ENCODE measurements at places on chromosomes 5 and 9.

- DNase-seq: no peak
These were observed 27.9 kb upstream of the TGFBI start for GRCh38 chr5:136000932-136001331.

DNA sequence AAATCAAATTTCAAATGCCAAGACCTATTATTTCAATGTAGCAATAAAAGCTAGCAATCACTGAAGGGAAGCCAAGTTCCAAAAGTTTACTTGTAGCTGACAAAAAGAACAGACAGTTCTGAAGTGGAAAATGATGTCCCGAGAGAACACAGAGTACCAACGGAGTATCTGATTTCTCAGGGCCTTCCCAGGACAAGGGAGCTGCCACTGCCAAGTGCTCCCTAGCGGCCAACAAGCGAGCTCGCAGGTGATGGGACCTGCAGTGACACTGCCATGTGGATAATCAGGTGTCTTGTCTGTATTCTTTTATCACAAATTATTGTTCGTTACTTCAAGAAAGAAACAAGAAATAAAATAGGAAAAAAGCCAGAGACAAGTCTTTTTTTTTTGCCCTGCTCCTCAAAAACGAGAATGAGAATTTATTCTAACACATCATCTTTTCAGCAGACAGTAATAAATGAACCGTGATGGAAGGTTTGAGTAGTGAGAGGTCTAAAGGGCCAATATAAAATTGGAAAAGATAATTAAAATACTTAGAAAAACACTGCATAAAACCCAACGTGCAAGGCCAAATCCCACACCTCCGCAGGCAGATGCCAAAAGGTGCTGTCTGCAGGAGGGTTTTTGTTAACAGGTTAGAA lies 159.4 kb downstream of the MYO10 start:
- DNase-seq: no peak

GRCh38 chr5:173940269-173940668 lies 48.7 kb upstream of the C5orf47 start:
- no peak for DNase-seq

DNA sequence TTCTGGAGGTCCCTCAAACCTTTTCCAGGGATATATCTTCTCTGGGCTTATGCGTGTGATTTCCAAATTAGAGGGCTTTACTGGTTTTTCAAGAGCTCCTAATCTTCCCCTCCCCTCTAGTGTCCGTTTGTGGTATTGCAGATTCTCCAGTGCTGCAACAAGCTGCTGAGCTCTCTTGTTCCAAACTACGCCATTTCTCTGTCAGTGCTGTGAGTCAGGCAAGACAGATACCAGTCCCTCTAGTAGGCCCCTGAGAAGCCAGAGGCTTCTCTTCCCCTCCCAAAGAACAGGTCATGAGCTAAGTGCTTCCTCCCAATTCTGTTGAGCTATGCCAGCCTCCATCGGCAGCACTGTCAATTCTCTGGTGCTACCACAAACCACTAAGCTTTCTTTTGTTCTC lies 149.5 kb downstream of the FANCC start:
- DNase-seq: no peak

- DNase-seq: no peak
These were observed 556.6 kb upstream of the TUSC1 start for GRCh38 chr9:26234865-26235264.

DNA sequence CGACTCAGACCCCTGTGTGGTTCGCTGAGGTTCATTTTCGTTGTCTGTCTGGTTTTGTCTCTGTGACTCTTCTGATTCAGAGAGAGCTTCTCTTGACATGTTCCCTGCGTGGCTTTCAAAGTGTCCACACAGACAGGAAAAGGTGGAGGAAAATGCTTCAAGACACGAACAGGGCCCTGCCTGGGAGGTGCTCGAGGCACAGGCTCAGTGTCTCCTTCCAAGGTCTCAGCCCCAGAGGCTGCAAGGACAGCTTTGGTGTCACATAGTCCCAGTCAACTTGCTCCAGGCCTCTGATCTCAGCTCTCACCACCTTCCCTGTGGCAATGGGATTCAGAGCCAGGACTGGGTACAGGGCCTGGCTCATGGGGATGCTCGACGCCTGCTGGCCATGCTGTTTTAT lies 51.6 kb upstream of the SARDH start:
- no peak for DNase-seq

DNA sequence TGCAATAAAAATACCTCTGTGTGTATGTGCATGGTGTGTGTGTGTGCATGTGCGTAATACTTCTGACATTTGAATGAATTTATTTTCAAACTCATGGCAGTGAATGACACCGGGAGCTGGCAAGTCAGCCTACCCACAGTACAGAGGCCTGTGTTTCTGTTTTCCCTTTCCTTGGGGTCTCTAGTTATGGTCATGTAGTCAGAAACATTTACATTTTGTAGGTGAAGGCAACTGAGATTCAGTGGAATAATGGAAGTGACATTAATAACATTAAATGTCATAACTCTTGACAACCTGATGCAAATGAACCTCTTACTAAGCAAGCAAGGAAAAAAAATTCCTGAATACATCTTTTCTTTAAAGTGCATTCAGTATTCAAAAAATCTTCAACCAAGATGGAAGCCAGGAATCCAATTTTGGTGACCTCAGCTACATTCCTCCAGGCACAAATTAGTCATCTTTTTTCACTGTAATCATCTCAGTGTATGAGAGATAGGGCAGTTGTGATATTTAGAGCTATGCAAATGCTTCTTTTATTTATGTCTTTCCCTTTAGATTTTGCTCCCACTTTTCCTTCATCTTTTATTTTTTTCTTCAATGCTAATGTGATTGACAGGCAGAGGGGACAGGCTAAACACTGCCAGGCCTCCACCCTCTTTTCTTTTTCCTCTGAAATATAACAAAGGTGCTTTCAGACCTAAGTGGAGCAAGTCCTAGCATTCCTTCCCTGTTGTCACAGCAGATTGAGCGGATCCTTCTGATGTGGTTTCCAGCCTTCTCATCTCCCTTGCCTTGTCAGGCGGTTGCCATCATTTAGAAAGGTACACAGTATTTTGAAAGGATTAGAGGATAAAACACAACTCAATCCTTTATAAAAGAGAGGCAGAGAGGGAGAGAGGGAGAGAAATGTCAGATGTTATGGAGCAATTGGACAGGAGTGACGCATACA lies 569.8 kb upstream of the ADAMTS16 start:
- DNase-seq: no peak

GRCh38 chr9:116020801-116021200 lies 132.8 kb upstream of the PAPPA start:
- no peak for DNase-seq

DNA sequence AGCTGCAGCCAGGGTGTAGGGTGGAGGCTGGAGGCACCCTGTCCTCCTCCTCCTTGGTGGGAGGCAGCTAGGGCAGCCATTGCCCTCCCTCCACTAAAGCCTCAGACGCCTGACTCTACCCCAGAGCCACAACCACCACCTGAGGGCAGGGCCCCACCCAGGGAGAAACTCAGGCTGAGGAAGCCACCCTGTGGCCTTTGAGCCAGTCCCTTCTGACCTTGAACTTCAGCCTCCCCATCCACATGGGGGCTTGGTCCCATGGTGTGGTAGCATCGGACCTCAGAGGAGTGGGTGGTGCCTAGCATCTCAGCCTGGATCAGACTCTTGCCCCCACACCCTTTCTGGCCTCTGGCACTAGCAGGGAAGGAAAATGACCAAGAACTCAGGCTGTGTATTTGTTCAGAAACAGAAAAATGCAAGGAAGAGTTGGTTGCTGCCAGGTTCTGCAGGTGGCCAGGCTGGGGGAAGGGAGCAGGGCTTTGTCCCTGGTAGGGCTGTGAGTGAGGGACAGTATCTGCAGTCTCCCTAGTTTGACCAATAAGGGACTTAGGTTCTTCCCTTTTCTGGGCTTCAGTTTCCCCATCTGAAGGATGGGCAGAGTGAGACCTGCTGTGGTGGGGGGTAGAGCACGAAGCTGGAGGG lies 3.2 kb downstream of the DAB2IP start:
- no peak for DNase-seq

DNA sequence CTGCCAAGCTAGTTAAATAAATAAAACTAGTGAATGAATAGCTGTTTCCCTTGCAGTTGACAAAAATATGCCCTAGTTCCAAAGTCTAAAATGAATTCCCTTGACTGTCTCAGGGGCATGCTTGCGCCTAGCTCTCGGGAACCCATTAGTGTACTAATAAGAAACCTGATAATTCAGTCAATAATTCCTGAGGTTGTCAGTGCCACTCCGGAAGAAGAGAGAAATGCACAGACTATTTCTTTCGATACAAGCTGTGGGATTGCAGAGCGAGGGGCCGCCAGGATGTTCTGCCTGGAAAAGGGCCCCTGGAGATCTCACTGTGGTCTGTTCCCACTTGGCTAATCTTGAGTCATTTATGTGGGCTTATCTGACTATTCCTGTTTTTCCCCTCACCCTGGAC lies 56.4 kb upstream of the LARP1 start:
- no peak for DNase-seq

GRCh38 chr9:130043654-130044623 lies 950 bp upstream of the FNBP1 start:
- DNase-seq: no peak

DNA sequence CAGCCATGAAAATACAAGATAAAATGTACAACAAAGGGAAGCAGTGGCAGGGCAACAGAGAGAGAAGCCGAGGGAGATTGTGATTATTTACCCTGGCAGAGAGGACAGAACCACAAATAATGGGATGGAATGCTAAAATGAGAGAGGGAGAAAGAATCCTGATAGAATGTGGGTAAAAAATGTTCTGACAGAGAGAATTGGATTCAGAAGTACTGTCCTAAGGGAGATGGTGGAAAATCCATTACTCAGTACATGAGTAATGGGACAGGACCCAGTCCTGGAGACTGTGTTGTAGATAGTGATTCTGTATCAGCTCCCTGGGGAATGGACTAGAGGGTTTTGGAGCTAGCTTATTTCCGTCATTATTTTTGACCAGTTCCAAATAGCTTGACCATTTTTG lies 831.5 kb downstream of the MAT2B start:
- no peak for DNase-seq

- DNase-seq: no peak
These were observed 106.0 kb downstream of the SMARCA2 start for GRCh38 chr9:2120926-2121689.

DNA sequence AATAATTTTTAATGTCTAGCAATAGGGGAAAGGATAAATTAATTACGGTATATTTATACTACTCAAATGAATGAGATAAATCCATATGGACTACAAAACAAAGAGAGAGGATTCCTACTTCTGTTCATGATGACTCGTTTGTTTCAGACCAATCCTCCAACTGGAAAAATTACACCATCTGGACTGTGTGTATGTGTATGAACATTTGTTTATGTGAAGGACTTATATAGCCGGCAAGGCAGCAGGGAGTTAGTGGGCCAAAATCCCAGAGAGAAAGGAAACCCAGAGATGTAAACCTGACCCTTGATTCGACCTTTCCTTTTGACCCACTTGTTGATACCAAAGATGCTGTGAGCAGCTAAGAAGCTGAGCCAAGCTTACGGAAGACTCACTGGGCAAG lies 20.1 kb downstream of the PDE6A start:
- no peak for DNase-seq

DNA sequence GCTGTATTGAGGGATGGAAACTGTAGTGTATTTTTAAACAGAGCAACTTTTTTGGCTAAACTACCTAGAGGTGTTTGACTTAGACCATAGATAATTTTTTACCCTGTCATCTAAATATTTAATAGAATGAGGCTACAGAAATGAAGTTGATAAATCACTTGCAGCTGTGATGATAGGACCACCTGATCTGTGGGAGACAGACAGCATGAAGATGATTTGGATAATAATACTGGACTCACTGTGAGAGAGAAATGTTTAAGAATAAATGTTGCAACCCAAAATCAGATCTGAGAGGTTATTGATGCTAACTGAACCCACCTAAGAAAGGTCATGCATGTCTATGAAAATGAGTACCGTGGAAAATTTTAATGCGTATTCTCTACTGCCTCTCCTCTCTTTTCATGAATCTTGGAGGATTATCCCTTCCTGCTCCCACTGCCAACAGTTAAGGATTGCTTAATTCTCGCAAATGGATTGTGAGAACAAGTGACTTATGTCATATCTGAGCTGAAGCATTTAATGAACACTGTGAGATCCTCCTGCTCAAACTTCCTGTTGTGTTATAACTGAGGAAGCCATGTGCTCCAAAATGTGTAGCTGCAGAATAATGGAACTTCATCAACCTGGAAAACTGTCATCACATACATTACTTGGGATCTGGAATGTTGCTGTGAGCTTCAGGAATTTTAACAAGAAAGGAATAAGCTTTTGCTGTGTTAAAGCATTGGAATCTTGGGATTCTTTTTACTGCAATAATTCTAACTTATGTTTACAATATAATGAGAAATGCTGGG lies 617.9 kb upstream of the CDH18 start:
- DNase-seq: no peak

- DNase-seq: no peak
These were observed 415.8 kb upstream of the PIK3R1 start for GRCh38 chr5:67799732-67800234.

- no peak for DNase-seq
These were observed 29.5 kb downstream of the C5orf15 start for GRCh38 chr5:133938929-133939328.

- DNase-seq: no peak
These were observed 66.3 kb upstream of the FANCC start for GRCh38 chr9:95383845-95384244.

DNA sequence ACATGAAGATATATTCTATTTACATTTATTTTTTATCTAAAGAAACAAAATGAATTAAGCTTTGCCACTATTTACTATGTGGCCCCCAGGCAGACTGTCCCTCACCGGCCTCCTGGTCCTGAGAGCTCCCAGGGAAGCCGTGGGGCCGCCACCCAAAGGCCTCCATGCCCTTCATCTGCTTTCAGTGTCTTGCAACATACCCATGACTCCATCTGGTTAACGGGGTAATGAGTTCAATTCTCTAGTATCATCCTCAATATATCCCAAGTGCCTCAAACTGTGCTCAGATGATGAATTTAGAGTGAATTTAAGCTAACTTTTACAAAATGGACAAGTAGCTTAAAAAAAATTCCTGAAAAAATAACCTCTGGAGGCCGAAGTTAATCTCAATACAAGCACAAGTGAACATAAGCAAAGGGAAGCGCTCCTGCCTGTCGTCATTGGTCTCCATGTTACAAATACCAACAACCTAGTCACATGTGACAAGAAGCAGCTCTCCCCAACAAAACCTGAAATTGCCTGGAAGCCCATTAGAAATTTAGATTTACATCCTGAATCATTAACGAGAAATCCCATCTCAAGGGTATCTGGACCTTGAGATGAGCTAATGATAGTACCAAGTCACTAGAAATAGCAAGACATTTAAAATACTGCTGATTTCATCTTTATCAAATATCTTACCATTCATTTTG lies 26.1 kb downstream of the DAP start:
- no peak for DNase-seq

GRCh38 chr5:4348423-4348822 lies 752.8 kb downstream of the IRX1 start:
- DNase-seq: no peak

GRCh38 chr5:150765011-150765798 lies 6.4 kb upstream of the DCTN4 start:
- DNase-seq: no peak

DNA sequence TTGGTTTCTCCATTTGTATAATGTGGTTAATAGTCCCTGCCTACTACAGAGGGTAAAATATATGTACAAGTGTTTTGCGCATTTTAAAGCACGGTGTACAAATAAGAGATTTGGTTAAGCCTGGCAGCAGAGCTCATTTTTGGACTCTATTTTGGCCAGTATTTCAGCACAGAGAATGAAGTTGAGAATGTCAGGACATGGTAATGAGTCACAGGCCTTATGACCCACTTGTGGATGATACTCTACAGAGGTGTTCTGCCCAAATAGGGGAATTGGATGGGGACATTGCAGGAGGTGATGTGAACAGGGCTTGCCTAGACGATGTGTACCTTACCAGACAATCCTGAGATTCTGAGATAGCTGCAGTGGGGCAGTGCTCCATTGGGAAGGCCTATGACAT lies 50.6 kb downstream of the MELK start:
- DNase-seq: no peak

All from stimulated activated CD8-positive, alpha-beta memory T cell treated with anti-CD3 and anti-CD28 coated beads, Interleukin-15, amount 100 ng/mL, for 24 hours (primary cell).